ENCODE measurements at places on chromosomes 7 and 10. TPM values are rescaled to one million over a fixed set of nuclear protein-coding genes. Genes with fewer than 3 reads are reported as not detected.

The PWWP2B gene
- 13.8 TPM for polyA plus RNA-seq

The ACTR3C gene
- polyA plus RNA-seq: 4.5 TPM

The EMX2 gene
- polyA plus RNA-seq: 0.06 TPM

The RELN gene
- 1.7 TPM for polyA plus RNA-seq

The FANK1 gene
- polyA plus RNA-seq: 0.47 TPM

The CNNM1 gene
- polyA plus RNA-seq: 0.08 TPM

The SPDYE9 gene
- polyA plus RNA-seq: not detected

The TRPV5 gene
- polyA plus RNA-seq: not detected

The SPAM1 gene
- not detected for polyA plus RNA-seq

The FEZF1 gene
- not detected for polyA plus RNA-seq

The BLNK gene
- 0.33 TPM for polyA plus RNA-seq

The CTNNA3 gene
- 5.0 TPM for polyA plus RNA-seq

The ZNF786 gene
- polyA plus RNA-seq: 1.4 TPM

Data from heart left ventricle (tissue), 16 donors.